ENCODE measurements at places on chromosomes 6 and 20. TPM values are rescaled to one million over a fixed set of nuclear protein-coding genes. Genes with fewer than 3 reads are reported as not detected.

The IL17F gene
- total RNA-seq, result not detected

The IYD gene
- not detected for total RNA-seq

The UCKL1 gene
- 21.4 TPM for total RNA-seq

The LIN28B gene
- total RNA-seq, result not detected

The EYA2 gene
- total RNA-seq, result not detected

The ELOVL2 gene
- not detected for total RNA-seq

The KCNB1 gene
- total RNA-seq, result under 0.01 TPM

The DAAM2 gene
- total RNA-seq, result under 0.01 TPM

The KIF3B gene
- 31.9 TPM for total RNA-seq

The UBD gene
- 0.14 TPM for total RNA-seq

The LY6G6C gene
- not detected for total RNA-seq

The LPIN3 gene
- total RNA-seq, result 5.2 TPM

The TNXB gene
- 0.13 TPM for total RNA-seq

The C6orf120 gene
- total RNA-seq, result 41.6 TPM

The KIAA1755 gene
- total RNA-seq, result 0.14 TPM

The PTCHD4 gene
- 3.2 TPM for total RNA-seq

The HUS1B gene
- total RNA-seq, result 3.2 TPM

The ULBP3 gene
- total RNA-seq, result 19.4 TPM

The CDKN1A gene
- 194 TPM for total RNA-seq

The ENPP5 gene
- not detected for total RNA-seq
